ENCODE measurements at places on chromosomes 12 and 14.
A peak's percentile ranks its signal among the peaks of the same experiment; 100 is the strongest.

DNA sequence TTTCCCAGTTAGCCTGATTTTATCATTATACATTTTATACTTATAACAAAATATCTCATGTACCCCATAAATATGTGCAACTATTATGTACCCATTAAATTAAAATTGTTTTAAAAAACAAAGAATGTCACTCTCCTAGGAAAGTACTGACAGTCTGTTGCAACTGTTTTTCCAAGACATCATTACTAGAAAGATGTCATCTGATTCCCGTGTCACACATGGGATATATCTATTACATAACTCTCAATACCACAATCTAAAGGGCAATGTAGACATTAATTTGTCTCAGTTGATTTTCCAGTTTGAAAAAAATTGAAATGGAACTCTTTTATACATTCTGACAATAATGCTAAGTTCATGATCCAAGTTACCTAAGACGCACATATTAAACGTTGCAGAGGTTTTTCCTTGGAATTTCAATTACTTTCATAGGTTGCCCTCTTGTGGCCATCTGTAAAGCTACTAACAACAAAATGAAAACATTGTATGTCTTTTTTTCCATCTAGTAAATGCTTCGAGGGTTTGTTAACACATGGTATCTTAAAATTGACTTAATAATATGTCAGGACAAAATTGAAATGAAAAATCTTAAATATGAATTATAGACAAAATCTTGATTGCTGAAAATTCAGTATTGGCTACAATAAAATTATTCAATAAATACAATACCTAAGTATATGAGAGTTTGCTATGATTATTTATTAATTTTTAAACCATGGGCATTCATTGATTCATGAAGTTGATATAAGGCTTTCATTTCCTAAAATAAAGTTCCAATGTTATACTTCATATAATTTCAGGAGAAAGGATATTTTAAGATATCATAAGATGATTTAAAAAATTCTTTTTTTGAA is 131.6 kb downstream of the PPFIA2 start:
- peak; percentile 23 for DNase-seq

DNA sequence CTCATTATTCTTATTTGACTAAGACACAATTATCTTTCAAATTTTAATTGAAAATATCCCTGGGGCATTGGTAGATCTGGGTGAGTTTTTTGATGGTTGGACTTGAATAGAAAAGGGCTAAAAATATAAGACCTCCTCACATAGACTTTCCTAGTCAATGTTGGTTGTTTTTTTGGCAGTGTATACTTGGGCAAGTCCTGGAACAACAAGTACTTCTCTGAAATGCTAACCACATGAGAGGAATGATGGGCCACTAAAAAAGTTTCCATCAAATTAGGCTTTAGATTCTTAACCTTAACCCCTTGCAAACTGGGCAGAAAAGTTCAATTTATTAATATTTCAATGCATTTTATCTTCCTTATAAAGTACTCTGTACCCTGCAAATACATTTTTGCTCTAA is 97.6 kb downstream of the FGD4 start:
- no peak for DNase-seq

- DNase-seq: no peak
Observed at GRCh38 chr12:115267464-115267863, 583.5 kb upstream of the TBX3 start.

- no peak for DNase-seq
Observed at GRCh38 chr12:4323396-4323795, 2.4 kb downstream of the TIGAR start.

- DNase-seq: no peak
Observed at GRCh38 chr12:96246926-96247505, 52.8 kb downstream of the ELK3 start.

DNA sequence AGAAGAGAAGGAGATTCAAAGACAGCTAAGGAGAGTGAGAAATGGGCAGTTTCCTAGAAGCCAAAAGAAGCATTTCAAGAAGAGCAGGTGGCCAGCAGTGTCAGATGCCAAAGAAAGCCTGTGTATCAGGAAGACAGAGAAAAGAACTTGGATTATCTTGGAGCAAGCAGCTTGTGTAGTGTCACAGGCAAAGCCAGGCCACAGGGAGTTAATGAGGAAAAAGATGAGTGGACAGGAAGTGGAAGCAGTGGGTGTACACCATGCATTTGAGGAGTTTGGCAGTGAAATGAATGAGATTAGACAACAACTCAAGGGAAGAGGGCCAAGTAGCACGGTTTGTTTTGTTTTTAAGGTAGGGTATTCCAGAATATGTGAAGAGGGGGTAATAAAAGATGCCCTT is 5.6 kb upstream of the MYH7 start:
- no peak for DNase-seq

DNA sequence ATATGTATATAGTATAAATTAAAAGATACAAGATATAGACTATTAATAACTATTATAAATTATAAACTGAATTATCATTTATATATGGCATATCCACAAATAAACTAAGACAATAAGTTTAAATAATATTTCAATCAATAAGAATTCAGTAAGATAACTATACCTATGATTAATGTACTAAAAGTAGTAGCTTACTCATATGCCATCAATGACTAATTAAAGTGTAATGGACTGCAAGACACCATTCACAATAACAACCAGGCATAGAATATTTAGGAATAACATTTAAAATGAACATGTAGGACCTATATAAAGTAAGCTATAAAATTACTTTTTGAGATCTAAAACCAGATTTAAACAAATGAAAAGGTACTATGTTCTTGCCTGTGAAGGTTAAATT is 18.8 kb downstream of the KCNC2 start:
- DNase-seq: no peak

GRCh38 chr12:8675591-8676036 is 13.0 kb upstream of the MFAP5 start:
- no peak for DNase-seq

- no peak for DNase-seq
Observed at GRCh38 chr14:52078095-52078531, 9.3 kb upstream of the NID2 start.

DNA sequence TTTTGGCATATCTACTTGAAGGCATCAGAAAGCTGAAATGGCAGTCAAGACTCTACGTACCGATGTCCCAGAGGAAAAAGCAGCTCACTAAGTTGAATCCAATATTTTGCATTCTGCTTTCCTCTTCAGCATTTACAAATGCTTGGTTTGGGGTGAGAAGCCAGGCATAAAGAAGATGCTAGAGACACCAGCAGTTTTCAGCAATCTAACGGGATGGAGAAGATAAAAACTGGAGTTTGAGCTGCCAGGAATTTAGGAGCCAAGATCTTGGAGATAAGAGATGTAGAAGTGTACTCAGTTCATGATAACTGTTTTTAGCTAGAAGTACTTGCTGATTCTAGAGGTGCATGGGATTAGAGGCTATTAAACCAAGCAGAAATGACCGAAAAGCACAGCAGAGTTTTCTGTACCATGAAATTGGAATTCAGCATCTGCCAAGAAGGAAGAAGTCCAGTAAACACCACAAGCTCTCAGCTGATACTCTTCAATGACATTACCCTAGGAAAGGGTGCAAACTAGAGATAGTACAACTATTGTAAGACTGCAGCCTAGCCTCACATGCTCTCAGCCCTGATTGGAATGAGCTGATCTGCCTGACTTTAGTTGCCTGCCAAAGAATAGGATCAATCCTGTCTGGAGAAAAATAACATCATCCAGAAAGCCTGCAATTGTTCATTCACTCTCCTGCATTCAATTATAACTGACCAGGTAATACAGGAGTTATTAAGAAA is 7.4 kb upstream of the ALDH1L2 start:
- DNase-seq: no peak

- no peak for DNase-seq
Observed at GRCh38 chr12:12800406-12801180, 12.6 kb upstream of the DDX47 start.

- DNase-seq: no peak
Observed at GRCh38 chr12:89731089-89731488, 22.5 kb upstream of the ATP2B1 start.

All from NCI-H187 (cell line).